ENCODE measurements at places on chromosomes 13 and 19.

DNA sequence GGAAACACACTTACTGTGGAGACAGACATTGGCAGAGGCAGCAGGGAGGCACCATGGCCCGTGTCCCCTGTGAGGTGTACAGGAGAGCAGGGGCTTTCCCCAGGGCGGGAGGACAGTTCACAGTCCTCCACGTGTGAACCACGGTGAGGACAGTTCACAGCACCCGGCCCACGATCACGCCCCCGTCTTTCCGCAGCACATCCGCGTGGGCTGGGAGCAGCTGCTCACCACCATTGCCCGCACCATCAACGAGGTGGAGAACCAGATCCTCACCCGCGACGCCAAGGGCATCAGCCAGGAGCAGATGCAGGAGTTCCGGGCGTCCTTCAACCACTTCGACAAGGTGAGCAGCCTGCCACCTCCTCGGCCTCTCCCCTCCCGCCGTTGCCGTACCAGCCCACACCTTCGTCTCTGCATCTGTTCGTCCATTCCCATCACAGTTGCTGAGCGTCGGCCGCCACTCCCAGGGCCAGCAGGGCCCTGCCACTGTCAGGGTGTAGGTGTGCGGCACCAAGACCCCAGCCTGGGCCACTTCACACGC, 17.4 kb downstream of the CAPN12 start:
- DNase-seq: no peak

GRCh38 chr13:43191546-43191945, 168.2 kb downstream of the DNAJC15 start:
- no peak for DNase-seq

- no peak for DNase-seq
These were observed 30.3 kb upstream of the MIER2 start for GRCh38 chr19:374886-375235.

GRCh38 chr19:48896191-48896720, 2.3 kb downstream of the TULP2 start:
- no peak for DNase-seq

GRCh38 chr13:27631156-27631555, 9.5 kb downstream of the POLR1D start:
- no peak for DNase-seq

- no peak for DNase-seq
These were observed 889 bp downstream of the UBL5 start for GRCh38 chr19:9828551-9829063.

GRCh38 chr13:84686973-84687372, 804.7 kb upstream of the SLITRK1 start:
- DNase-seq: no peak

GRCh38 chr19:45676851-45677263, 8.8 kb downstream of the GIPR start:
- DNase-seq: no peak

DNA sequence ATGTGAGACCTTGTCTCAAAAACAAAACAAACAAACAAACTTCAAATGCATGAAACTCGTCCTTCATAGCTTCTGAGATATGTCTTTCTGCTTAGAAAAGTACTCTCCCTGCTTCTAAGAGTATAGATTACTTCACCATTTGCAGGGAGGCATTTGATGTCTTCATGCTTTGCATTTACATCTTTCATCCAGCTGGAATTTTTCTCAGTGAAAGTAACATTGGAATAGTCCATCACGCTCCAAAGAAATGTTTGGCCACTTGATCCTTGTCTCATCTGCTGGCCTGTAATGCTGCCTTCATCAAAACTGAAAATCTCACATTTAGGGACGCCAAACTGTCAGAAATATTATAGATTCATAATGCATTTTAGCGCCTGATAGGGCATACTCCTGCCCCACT, 19.2 kb downstream of the PNMA8A start:
- DNase-seq: no peak

GRCh38 chr13:107993239-107993949, 221.9 kb downstream of the LIG4 start:
- DNase-seq: no peak

DNA sequence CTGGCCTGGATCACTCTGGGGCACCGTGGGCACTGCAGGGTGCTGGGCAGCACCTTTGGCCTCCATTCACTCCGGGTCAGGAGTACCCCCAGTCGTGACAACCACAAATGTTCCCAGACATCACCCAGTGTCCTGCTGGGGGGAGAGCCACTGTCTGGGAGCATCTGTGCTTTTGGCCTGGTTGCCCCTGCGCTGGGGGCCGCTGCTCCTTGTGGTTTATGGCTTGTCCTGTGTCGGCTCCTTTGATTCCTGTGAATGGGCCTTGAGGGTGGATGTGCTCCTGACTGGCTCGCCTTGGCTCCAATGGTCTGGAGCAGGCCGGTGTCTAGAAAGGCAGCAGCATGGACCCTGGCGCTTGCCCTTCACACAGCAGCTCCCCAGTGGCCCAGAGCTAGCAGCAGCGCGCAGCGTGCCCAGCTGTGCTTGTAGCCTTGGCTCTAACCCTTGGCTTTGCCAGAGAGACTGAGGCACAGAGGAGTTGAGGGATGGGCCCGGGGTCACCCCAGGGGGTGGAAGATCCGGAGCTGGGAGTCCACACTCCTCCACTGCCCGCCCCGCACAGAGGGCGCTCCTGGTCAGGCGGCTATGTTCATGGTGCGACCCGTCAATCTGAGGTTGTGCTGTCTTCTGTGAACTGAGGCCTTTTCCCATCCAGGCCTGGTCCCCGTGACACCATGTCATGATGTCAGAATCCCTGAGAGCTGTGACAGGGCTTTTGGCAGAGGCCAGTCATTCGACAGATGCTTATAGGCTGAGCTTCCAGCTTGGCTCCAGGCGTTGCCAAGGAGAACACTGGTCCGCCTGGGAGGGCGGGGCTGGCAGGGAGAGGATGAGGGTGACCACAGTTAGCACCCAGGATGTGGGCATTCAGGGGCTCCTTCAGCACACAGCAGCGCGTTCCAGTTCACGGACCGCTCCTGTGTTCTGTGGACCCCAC, 4.1 kb downstream of the DAZAP1 start:
- peak; percentile 36 for DNase-seq

- DNase-seq: no peak
These were observed 2.3 kb downstream of the SSBP4 start for GRCh38 chr19:18421371-18421959.

DNA sequence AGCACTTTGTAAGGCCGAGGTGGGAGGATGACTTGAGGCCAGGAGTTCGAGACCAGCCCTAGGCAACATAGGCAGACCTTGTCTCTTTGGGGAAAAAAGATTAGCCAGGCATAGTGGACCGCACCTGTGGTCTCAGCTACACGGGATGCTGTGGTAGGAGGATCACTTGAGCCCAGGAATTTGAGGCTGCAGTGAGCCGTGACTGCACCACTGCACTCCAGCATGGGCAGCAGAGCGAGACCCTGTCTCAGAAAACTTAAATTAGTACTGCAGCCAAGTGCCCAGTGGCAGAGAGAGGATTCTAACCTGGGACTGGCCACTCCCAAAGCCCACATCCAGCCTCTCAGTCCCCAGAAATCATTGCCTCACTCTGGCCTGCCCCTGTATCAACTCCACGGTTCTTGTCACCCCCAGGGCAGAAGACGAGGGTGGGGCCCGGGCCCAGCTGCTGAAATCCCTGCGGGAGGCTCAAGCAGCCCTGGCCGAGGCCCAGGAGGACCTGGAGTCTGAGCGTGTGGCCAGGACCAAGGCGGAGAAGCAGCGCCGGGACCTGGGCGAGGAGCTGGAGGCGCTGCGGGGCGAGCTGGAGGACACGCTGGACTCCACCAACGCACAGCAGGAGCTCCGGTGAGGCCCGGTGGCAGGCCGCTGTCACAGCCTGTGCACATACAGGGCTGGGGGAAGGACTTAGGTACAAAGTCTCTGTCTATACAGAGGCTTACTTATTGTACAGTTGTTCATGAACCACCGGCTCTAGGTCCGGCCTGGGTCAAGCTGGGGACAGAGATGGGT, 53.4 kb downstream of the KCNC3 start:
- no peak for DNase-seq

- no peak for DNase-seq
These were observed 223.2 kb upstream of the PCDH17 start for GRCh38 chr13:57408312-57408711.

DNA sequence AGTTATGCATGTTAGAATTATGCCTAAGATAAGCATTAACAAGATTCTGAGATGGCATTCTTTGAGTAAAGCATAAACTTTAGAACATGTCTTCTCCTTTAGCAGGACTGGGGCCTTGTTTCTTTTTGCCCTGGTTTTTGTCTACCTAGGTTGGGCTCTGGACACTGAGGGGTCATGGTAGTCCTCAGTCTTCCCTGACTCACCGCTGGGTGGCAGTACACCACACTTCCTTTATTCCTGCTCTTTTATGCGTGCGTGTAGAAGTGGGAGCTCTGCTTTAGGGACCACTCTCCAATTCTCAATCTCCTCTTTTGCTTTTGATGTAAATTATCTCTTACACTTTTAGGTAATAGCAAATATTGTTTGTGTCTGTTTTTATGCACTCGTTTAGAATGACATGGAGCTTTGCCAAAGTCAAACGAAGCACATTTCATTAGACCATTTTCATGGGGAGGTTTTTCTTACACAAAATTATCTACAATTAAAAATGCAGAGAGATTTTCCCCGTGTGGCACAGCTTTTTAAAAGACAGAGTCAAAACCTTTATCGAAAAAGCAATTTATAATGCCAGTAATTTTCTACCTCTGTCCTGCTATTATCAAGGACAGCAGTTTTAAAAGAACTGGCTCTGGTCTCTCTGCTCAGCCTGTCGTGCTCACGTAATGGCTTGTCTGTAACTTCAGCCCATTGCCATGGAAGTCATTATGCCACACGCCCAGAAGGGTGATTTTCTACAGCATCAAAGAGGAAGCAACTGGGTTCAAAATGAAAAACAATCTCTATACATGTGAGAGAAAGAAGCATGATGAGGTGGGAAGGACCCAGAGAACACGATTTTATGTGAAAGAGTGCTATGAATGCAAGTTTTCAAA, 413.9 kb downstream of the COG6 start:
- peak; percentile 3 for DNase-seq

DNA sequence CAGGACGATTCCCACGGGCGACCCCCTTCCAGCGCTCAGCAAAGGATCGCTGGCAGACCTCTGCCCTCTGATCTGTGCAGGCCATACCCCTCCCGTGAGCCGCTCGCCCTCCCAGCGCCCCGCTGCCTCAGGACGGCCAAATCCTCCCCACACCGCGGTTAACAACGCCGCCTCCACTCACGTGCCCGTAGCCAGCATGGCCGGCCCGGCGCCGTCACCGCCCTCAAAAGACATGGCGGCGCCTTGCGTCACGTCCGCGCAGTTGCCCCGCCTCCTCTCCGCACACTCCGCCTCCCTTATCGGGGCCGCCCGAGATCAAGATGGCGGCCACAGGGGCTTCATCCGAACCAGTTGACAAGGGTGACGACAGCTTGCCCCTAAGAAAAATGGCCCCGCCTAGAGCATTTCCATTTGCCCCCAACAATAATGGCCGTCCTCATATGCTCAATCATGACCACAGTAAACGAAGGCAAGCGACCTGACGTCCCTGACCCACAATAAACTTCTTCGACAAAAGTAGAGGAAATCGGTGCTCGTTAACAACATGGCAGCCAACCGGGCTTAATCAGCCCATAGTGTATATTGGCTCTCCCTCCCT, 634 bp downstream of the AKT1S1 start:
- DNase-seq: peak; percentile 96

DNA sequence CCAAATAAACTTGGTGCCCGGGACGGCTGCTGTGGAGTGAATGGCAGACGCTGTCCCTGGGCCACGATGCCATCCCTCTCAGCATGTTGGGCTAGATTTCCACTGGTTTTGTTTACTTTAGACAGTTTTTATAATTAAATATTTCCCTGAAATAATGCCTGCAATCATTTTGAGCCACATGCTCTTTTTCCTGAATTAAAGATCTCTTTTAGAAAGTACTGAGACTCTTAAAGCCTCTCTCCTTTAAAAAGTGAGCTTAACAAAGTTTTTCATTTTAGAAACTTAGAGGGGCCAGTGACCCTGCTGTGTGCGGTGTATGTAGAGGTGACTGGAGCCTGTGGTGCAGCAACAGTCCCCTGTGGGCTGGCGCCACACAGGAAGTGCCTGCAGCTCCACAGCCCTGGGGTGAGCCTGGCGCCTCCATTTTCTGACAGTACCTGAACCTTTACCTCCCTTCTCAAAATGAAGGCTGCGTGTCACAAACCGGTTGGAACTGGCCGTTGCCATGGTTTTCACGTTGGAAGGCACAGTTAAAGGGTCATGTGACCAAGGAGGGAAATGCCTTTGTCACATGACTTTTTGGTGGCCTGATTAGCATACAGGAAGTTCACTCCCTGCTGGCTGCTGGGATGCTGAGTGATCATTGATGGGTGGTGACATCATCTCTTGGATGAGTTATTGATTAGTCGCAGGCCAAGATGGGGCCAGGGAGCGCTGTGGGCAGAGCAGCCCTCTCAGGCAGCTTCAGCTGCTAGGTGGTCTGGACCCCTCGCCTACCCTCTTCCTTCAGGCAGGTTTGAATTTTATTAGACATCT, 26.3 kb downstream of the TSSK6 start:
- DNase-seq: no peak

GRCh38 chr19:41411968-41412265, 14.3 kb downstream of the BCKDHA start:
- no peak for DNase-seq

- DNase-seq: no peak
These were observed 113.6 kb upstream of the MBNL2 start for GRCh38 chr13:97108530-97108900.

DNA sequence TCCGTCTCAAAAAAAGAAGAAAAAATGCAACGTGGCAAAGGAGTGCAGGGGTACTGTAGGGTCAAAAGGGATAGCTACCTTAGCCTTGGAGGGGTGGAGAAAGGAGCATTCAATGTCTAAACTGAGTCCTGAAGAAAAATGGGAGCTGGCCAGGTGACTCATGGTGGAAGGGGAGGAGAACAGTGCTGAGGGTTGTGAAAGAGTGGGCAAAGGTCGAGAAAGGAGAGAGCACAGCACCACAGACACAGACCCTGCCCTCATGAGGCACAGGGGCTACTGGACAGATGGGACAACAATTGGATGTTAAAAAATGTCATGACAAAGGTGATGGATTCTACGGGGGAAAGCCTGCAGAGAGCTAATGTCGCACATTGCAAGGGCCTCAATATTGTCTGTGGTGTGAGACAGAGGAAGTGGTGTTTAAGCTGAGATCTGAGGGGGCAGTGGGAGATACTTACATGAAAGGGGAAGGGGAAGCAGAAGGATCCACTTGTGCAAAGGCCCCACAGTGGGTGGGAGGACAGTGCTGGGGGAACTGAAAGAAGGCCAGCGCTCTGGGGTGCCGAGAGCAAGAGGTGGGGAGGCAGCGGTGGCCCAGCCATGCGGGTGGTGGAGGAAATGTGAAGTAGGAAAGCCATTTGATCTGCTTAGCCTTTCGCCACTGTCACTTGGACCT, 42.9 kb upstream of the URAD start:
- no peak for DNase-seq

- no peak for DNase-seq
These were observed 9.0 kb downstream of the SHISA2 start for GRCh38 chr13:26042785-26043184.

Measured in cerebellar nuclear complex (tissue), 1 donor.